ENCODE measurements at places on chromosomes 4 and X.
A peak's percentile ranks its signal among the peaks of the same experiment; 100 is the strongest.

DNA sequence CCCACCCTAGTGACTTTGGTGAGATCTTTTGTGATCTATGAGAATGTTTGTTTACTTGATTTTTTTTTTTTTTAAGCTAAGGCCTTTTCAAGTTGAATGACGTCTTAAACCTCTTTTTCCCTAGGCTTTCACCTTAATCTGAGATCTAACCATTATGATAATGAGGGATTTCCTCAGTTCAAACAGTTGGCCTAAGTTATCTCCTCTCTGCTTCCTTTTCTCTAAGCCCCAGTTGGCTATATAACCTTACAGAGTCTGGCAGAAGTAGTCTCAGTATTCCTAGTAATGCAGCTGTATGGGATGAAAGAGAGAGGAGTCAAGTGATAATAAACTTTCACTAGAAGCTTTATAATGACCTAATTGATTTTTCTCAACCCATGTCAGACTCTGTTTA, 99.0 kb downstream of the STIM2 start:
- no peak for DNase-seq

- DNase-seq: no peak
Measured at GRCh38 chr4:106021737-106022410, 126.6 kb downstream of the NPNT start.

- no peak for DNase-seq
Measured at GRCh38 chr4:88216395-88216794, 58.0 kb upstream of the ABCG2 start.

DNA sequence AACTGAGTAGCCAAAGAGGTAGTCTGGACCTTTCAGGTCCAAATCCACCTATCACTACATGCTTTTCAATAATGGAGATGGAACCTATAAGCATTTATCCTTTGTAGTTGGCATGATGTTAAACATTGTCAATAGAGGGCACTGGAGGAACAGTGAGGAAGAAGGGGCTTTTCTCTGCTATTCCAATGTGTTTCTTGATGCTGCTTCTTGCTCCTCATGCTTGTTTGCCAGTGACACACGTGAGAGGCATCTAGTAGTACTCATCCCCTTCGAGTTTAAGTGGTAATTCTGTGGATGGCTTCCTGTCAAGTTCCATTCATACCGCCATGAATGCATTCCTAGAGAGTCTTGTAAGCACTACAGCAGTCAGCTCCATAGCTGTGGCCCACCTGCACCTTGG, 84.0 kb downstream of the NAA11 start:
- DNase-seq: no peak

GRCh38 chrX:109927663-109928273, 75.1 kb upstream of the TMEM164 start:
- no peak for DNase-seq

DNA sequence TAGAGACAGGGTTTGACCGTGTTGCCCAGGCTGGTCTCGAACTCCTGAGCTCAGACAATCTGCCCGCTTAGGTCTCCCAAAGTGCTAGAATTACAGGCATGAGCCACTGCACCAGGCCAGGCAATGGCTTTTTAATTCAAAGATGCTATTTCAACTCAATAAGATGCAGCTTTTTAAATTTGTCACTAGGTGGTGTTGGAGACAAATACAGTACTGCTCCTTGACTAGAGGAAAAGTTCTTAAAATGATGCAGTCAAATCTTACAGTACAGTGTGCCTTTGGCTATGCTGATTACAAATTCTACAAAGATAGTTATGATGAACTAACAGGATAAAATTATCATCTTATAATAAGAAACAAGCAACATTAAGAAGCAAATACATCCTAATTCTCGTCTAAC, 441.1 kb downstream of the KCNIP4 start:
- no peak for DNase-seq

DNA sequence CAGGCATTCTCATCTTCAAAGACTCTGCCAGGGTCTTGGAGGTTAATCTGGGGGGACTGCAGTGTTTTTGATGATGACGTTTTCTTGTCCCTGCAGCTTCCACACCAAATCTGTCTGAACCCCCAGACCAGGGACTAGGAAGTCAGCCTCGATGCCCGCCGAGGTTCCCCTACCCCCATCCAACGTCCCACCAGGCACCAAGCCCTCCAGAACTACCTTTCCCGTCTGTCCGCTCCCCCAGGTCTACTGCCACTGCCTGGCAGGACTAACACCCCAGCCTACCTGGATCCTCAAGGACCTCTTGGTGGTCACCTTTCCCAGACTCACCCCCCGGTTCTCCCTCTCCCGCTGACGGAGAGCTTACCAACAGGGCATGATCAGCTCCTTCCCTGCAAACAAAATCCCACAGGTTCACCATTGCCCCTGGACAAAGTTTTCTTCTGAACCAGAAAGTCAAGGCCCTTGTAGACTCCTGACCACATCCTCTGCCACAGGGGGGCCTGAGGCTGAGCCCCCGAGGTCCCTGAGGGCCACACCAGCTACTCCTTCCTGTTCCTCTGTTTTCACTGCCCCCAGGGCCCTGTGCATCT, 40.9 kb downstream of the HMX1 start:
- DNase-seq: no peak

DNA sequence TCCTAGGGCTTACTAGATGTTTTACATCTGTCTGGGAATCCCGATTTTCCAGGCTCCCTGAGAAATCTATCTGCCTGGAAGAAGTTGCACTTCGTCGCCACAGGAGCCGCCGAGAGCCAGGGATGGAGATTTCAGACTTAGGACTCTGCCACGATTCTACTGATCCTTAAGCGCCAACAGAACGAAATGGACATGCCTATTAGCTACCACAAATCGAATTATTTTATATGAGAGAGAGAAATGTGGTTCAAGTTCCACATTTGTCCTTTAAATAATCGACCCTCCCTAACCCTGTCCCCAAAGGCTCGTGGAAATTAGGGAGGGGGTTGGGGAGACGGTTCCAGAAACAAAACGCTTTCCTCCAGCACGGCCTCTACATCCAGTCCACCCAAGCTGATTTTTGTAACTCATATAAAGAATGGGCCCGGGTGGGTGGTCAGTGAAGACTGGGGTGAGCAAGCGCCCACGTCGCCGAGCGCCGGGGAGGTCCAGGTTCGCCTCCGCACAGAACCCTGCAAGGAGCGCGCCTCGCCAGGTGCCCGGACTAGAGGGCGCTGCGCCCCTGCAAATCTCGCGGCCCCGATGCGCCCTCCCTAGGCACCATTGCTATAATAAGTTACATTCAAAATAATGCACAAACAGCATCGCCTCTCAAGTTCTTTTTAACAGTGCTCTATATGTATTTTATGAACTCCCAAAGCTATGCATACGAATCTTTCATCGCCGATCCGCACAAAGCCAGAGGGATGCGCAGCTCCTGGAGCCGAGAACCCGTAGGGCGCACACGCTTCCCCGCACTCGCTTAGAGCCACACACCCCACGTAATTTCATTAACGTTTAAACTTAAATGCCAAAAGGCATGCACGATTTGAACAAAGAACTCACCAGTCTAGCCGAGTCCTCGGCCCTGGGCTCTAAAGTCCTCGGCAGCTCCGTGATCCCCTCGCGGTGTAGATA, 2.1 kb upstream of the FAT1 start:
- peak; percentile 77 for DNase-seq

Data from HAP-1 (cell line).